Stimulated activated CD4-positive, alpha-beta T cell treated with anti-CD3 and anti-CD28 coated beads, Interleukin-15, amount 100 ng/mL, for 24 hours (primary cell): ENCODE measurements at places on chromosomes 7 and 10.

- DNase-seq, result no peak
Measured at GRCh38 chr7:137443616-137444015, 100.1 kb upstream of the PTN start.

DNA sequence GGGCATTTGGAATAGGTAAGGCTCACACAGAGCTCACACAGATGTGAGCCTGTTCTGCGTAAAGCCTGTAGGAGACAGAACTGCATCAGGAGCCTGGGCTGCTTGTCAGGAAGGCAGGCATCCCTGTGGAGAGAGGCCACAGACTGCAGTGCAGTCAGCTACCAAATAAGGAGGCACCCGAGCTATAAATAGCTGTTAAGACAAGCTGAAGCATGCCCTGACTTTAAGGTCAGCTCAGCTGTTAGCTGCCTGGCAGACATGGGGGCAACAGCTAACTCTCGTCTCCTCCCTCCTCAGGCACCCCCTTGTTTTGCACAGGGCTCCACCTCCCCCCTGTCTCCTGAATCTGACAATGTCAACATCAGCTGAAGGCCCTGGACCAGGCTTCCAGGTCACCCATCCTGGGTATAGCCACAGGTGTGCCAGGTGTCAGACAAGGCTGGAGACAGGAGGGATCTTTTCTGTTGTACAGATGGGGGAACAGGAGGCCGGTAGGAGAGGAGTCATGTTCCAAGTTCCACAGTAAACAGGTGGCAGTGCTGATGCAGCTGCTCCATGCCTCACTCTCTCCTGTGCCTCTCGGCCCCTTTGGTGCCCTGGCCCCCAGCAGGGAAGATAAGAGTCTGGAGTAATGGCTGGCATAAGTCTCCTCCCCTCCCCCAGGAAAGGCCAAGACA, 27.6 kb upstream of the MKRN1 start:
- no peak for DNase-seq

DNA sequence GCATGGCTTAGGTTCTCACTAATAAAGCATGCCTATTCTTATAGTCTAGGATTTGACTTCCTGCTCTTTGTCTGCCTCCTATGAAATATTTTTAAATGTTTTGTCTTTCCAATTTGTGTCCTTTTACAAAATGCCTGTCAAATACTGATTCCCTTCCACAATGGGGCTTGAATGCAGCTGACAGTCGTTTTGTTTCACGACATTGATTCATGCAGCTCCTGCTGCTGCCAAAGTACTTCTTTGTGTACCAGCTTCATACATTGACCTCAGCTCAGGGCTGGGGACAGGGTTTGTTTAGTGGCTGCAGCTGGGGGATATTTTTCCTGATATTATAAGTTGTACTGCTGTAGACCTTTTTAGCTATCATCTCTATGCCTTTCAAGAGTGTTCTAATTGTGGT, 371.9 kb upstream of the CHRM2 start:
- DNase-seq, result no peak

DNA sequence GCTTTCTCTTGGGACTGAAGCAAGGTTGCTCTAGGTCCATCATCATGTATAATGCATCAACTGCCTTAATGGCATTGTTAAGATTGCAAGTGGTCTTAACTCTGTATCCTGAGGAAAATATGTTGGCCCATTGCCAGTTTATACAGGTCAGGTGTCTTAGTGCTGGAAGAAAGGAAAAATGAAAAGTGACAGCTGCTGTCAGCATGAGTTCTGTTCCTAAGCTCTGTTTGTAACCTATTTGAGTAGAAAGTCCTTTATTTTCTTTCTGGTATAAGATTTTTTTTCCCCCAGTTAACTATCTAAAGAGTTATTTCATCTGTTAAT, 127.2 kb downstream of the SRI start:
- no peak for DNase-seq

GRCh38 chr10:77045085-77045484, 592.5 kb downstream of the KCNMA1 start:
- DNase-seq, result no peak

DNA sequence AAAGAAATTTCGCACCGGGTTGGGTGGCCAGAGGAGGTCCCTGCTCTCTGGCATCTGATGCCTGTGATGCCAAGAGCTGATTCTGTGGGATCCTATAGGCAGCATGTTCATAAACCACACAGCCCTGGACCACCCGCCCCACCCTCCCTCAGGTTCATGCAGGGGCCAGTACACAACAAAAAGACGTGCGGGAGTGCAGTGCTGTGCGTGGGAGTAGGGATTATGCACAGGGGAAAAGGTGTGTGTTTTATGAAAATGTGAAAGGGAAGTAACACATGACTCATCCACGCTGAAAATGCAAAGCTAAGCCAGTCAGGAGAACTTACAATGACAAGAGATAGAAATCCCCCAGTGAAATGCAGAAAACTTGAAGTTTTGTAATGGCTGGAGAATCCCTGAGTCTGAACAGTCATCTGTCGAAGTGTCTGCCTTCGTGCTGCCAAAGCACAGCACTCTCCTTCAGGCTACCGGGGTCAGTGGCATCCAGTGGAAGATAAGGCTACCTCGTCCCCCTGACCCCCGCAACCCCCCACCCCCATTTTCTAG, 1.1 kb downstream of the KIAA1217 start:
- DNase-seq, result peak; percentile 67
